Activated CD4-positive, CD25-positive, alpha-beta regulatory T cell (primary cell): ENCODE measurements at places on chromosomes 4 and X.
A peak's percentile ranks its signal among the peaks of the same experiment; 100 is the strongest.

DNA sequence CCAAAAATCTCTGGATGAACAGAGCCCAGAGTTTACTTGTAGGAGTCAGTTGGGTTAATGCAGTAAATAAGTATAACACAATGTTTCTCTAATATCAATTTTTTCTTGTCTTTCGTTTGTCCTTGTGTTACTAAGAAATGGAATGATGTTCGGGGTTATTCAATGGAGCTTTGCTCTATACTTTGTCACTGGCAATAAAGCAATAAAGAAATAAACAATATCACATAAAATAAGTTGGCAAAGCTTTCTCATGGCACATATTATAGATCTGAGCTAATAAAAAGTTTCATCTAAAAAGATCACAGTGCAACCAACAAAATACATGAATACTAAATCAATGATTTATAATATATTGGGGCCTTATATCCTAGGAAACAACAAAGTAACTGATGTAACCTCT, 32.7 kb downstream of the INPP4B start:
- DNase-seq: no peak

DNA sequence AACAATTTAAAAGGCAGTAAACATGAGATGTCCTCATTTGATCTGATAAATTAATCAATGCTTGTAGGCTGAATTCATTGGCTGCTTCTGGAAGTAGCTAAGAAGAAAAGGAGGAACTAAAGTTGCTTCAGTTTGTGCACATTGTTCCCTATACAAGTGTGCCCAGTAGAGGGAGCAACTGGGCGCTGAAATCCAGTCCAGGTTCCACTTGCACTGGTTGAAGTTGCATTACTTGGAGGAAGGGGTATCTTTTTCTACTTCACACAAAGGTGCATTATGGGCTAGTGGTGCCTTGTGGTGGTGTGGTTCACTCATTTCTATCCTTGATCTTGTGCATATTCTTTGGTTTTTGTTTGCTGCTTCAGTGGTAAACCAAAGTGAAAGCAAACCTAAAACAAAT, 67.9 kb upstream of the SOX3 start:
- no peak for DNase-seq

- no peak for DNase-seq
Observed at GRCh38 chr4:148030193-148030873, 298.4 kb downstream of the ARHGAP10 start.

DNA sequence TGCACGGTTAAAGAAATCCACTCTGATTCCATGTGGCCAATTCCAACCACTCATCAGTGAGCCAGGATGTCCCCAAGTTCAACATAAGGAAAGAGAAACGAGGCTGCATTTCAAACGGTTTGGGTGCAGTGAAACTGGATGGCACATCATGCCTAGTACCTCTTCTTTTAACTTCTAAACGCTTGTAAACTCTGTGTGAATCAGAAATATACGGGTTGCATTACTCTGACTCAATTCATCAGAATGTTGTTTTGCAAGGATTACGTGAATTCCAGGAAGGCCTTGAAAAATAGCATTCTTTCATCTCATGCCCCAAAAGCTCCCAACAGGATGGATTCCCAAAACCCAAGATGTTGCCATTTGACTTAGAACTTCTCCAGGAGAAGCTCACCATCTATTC, 270.4 kb downstream of the LDB2 start:
- DNase-seq: no peak

GRCh38 chr4:20462426-20463175, 210.9 kb downstream of the SLIT2 start:
- DNase-seq: no peak

- DNase-seq: no peak
Observed at GRCh38 chr4:111120191-111120590, 497.3 kb upstream of the PITX2 start.

GRCh38 chrX:103783196-103783595, 6.6 kb downstream of the PLP1 start:
- no peak for DNase-seq

DNA sequence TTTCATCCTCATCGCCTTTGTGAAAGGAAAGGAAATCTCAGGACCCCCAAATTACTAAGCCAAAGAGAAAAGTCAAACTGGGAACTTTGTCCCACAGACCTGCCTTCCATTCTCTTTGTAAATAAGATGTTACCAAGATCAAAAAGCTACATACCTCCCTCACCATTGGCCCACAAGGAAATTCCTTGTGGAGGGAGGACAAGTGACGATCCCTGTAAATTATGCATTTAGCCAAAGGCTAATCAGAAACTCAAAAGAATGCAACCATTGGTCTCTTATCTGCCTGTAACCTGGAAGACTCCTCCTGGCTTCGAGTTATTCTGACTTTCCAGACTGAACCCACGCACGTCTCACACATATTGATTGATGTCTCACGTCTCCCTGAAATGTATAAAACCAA, 70.3 kb downstream of the SHOX start:
- DNase-seq: no peak

DNA sequence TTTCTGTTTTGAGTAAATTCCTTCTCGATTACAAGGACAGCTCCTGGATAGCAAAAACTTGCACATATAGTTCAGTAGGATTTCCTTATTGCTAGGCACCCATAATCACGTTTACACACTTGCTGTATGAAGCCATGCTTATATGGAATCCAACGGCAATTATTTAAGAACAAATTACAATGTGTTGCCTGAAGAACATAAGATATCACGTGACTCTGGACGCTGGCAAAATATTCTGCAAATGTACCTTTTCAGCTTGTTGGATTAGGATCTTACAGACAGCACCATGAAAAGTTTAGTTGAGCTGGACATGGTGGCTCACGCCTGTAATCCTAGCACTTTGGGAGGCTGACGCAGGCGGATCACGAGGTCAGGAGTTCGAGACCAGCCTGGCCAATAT, 17.4 kb downstream of the MFAP3L start:
- no peak for DNase-seq

DNA sequence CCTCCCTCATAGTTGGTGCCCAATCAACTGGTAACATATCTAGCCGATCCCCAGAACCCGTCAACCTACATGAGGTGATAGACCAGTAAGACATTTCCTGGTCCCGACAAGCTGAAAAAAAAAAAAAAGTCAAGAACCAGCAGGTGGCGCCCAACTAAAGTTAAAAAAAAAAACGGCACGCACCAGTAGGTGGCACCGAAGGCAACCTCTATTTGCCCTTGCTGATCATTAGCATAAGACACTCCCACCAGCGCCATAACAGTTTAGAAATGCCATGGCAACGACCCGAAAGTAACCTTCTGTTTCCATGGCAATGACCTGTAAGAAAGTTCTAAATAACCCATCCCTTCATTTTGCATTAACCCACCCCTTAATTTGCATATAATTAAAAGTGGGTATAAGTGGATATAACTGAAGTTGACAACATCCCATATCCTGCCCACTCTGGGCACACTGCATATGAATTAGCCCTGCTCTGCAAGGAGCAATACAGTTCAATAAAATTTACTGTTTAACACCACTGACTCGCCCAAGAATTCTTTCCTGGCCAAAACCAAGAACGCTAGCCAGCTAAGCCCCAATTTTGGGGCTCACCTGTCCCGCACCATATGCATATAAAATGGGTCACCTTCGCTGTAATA, 83.9 kb upstream of the SPANXB1 start:
- no peak for DNase-seq

- no peak for DNase-seq
Observed at GRCh38 chrX:4930426-4930825, 1217.0 kb upstream of the PRKX start.

- DNase-seq: no peak
Observed at GRCh38 chr4:66911880-66912279, 633.4 kb downstream of the CENPC start.

DNA sequence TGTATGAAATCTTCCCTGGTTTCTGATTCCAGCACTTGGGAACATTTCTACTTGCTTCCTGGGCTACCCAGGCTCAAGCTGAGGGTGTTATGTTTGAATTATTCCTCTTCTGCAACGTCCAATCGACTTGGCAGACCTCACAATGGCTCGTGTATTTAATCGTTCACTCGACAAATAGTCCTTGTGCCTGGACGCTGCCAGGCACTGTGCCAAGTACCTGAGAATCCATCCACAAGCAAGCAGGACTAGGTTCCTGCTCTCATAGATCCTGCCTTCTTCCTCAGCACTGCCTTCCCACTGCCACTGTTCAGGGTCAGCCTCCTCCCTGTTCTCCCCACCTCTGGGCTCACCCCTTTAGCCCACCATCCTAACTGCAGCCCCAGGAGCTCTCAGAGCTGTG, 113.3 kb downstream of the EFNB1 start:
- no peak for DNase-seq

- DNase-seq: no peak
Observed at GRCh38 chrX:23825675-23826074, 42.7 kb downstream of the SAT1 start.

DNA sequence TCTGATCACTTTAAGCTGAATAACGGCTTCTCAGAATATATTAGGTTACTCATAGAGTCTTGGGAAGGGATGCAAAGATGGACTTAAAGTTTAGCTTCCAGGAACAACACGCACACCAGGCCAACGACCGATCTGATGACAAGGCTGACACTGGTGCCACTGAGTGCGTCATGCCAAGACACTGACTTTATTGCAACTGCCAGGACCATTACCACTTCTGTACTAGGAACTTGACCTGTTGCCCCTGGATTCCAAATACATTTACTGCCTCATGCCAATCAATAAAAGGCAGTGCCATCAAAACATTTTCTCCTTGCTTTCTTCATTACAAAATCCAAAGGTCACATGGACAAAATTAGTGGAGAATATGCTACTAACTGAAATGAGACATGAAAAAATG, 505.9 kb upstream of the CTSO start:
- DNase-seq: no peak

- DNase-seq: no peak
Observed at GRCh38 chr4:107877361-107877760, 52.6 kb downstream of the SGMS2 start.

GRCh38 chrX:23705235-23705634, 37.8 kb downstream of the ACOT9 start:
- DNase-seq: no peak

DNA sequence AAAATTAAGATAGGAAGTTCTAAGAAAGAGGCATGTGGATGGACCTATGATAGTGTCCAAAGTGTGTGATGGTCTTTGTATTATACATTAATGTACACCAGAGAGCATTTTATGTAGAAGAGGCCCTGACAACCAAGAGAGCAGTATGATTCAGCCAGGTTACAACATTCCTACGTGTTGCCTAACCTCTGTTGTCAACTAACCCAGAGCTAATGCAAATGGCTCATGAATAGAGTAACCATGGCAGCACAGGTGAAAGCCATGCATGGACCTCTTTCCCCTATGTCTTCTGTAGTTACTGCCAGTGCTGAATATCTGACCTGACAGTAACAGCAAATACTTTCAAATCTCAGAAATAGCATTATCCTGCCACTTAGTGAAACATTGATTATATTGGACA, 255.6 kb downstream of the NDST4 start:
- DNase-seq: no peak

- no peak for DNase-seq
Observed at GRCh38 chr4:52833941-52834525, 28.1 kb upstream of the RASL11B start.

DNA sequence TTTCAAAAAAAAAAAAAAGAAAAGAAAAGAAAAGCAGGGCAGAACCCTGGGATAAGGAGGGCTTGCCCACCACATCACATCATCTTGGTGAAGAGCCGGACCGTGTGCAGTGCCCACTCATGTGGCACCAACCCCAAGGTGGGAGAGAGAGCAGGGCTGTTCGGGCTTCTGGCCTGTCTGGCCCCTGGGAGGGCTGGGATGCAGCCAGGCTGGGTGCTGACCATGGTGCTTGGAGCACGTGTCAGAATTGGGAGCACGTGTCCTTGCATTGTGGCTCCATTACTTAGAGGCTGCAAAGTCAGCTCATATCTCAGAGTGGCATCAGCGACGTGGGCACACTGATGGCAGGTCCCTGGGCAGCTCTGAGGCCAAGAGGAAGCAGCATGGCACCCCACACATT, 100.9 kb upstream of the AFAP1 start:
- DNase-seq: no peak

- DNase-seq: no peak
Observed at GRCh38 chr4:78379040-78379439, 172.5 kb upstream of the ANXA3 start.

- no peak for DNase-seq
Observed at GRCh38 chr4:110058677-110059076, 139.7 kb downstream of the ELOVL6 start.

GRCh38 chr4:110597582-110597981, 25.3 kb downstream of the PITX2 start:
- DNase-seq: no peak

DNA sequence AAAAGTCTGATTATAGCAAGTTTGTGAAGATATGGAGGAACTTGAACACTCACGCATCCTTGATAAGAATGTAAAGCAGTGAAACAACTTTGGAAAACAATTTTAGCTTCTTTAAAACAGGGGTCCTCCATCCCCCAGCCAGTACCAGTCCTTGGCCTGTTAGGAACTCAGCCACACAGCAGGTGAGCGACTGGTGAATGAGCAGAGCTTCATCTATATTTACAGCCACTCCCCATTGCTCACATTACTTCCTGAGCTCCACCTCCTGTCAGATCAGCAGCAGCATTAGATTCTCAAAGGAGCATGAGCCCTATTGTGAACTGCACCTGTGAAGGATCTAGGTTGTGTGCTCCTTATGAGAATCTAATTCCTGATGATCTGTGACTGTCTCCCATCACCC, 530.3 kb upstream of the PRKX start:
- DNase-seq: no peak

DNA sequence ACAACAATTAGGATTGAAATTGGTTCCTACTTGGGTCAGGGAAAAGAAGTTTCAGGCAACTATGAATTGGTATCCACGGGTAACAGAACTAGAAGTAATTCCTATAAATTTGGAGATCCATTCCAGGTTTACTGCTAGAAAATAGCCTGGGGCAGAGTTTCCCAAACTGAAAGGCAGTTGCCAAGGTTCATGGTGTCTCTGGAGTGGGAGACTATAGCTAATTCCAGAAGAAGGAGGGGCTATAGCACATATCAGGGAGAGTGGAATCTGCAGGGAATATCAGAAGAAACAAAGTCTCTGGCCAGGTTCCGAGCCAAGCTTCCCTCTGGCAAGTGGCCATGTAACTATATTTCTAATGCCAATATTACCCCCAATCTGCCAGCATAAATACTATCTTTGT, 166.3 kb downstream of the GALNTL6 start:
- no peak for DNase-seq

DNA sequence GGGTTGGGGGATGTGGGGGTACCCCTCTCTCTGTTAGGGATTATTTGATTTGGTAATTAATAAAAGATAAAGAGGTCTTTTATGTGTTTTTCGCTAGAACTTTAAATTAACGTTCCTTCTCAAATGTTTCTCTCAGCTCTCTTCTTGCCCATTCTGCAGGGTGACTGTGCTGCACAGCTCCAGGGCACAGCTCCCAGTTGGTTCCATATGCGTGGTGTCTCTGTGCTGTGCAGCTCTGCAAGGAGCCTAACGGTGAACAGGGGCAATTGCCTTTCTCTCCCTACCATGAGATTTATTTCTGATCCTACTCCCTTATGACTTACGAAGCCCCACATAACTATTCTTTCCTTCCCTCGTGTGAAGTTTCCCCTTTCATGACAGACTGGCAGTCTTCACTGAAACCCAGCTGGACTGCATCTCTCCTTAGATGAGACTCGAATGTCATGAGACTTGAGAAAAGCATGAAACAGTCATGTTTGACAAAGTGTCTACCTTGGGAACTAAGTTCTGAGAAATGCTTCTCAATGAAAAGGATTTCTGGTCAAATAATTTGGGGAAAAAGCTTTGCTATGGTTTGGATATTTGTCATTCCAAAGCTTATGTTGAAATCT, 50.2 kb upstream of the SPRY1 start:
- DNase-seq: no peak

- no peak for DNase-seq
Observed at GRCh38 chr4:146095091-146095690, 80.3 kb upstream of the LSM6 start.

GRCh38 chrX:124736553-124737270, 390.3 kb downstream of the SH2D1A start:
- peak; percentile 0 for DNase-seq
